Endodermal cell (in vitro differentiated cells): ENCODE measurements at places on chromosomes 3 and 15. TPM values are rescaled to one million over a fixed set of nuclear protein-coding genes. Genes with fewer than 3 reads are reported as not detected.

GRCh38 chr3:144556392-144556791 lies 584.8 kb downstream of the DIPK2A start:
- no peak for DNase-seq

GRCh38 chr3:179027326-179027900 lies 44.2 kb downstream of the ZMAT3 start:
- DNase-seq = no peak

DNA sequence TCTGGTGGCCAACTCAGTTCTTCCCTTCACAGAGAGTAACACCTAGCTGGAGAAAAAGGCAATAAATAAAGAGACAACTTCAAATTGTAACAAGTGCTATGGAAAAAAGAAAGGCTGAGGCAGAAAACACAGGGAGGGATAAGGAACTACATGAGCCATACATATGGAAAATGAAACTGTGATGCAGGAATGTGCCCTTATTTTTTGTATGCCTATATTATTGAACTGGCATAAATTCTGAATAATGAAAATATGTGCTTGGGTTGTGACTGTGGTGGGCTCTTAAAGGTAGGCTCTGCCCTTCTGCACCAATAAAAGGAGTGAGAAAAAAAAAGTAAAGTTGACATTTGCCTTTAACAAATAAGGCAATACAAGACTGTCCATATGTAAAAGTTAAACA lies 19.6 kb downstream of the FHIT start:
- no peak for DNase-seq

DNA sequence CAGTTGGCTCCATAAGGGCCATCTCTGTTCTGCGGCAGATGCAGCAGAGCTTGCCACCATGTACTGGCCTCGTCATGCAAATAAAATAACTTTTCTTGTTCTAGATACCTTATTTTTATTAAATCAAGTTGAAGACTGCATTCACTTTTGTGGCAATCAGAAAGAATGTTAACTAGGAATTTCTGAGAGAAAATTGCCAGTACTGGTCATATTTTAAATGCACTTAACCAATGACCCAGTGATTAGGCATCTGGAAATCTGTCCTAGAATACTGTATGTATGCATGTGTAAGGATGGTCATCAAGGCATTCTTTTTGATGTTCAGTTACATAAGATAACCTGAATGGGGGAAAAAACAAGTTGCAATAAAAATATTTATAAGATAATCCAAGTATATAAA lies 34.2 kb upstream of the CSPG5 start:
- no peak for DNase-seq

DNA sequence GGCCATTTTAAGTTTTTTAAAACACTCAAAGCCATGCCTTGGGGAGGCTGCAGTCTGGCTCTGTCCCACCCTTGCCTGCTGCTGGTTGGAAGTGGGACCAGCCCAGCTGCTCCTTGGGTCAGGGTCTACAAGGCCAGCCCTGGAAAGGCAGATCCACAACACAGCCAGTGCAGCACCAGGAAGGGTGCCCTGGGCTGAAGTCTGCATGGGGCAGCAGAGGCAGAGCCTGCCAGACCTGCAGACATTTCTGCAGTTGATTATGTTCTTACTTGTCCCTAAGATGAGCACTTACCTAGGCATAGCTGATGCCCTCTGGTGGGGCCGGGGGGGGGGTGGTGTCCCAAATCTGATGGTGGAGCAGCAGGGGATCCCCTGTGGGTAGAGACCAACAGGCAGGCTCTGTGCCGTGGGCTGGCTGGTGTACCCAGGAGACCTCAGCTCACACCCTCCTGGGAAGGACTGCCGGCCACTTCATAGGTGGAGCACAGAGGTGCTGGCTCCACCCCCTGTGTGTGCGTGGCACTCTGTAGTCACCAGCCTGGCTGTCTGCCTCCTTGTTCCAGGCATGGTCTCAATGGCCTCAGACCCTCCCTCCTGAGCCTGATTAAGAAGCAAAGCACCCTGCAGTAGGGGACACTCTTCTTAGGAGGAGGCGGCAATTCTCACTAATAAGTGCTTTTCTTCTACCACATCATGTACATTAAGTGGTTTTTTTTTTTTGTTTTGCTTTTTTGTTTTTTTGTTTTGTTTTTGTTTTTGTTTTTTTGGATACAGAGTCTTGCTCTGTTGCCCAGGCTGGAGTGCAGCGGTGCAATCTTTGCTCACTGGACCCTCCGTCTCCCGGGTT lies 97.4 kb upstream of the KLF13 start:
- peak; percentile 80 for DNase-seq

- DNase-seq = peak; percentile 62
These were observed 54.4 kb downstream of the ROPN1B start for GRCh38 chr3:126023390-126023789.

DNA sequence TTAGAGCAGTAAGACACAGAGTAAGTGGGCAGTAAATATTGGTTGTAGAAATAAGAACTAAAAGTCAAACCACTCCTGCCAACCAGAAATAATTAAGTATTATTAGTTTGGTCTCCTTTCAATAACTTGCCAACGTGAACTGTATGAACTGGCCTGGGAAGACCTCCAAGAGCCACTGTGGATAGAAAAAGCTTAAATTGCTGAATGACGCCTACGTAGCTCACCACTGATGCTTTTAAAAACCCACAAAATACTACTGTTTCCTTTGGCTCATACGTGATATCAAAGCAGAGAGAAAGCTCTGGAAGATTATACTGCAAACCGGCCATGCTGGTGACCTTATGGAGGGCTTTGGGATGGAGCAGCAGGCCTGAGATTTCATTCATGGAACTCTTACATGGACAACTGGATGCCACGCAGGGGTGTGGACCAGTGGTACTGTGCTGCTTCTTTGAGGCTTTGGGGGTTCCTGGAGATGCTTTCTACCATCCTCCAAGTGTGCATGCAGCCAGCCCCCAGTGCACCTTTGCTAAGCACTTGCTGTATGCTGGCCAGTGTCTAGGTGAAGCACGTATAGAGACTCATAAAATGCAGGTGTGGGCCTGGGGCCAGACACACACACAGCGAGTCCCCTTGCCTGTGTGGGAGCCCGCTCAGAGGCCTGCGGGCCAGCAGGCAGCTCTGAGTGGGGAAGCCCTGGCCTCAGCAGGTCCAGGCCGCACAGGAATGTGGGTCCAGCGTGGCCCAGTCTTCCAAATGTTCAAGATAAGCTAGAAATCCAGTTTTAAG lies 66.8 kb downstream of the ABTB1 start:
- no peak for DNase-seq

DNA sequence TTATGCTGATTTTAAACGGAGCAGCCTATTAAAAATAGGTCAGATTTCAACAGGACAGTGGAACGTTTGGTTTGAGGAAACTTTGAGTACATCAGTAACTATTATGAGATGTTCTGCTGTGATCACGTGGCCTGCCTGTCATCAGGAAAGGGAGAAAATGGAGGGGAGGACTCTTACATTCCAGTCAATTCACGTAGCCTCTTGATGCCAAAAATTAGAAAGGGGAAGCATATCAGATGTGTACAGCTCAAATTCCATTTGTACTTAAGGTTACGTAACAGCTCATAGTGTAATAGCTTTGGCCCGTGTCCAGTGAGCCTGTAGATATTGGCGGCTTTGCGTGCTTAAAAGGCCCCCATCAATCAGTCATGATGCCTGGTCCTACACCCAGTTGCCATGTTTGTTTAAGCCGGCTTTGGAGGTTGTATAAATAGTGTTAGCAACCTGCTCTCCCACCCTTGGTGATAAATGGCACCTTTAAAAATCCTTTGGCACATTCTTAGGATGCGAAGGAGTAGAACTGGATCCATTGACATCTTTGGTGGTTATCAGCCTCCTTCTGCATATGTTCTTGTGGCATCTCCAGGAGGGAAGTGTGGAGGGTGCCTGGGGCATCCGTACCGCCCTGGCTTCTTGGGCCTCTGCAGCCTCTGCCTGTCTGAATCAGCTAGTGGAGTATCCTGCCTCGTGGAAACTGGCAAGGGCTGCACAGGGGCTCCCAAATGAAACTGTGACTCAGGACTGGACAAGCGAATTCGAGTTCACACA lies 163.9 kb downstream of the THSD4 start:
- no peak for DNase-seq

DNA sequence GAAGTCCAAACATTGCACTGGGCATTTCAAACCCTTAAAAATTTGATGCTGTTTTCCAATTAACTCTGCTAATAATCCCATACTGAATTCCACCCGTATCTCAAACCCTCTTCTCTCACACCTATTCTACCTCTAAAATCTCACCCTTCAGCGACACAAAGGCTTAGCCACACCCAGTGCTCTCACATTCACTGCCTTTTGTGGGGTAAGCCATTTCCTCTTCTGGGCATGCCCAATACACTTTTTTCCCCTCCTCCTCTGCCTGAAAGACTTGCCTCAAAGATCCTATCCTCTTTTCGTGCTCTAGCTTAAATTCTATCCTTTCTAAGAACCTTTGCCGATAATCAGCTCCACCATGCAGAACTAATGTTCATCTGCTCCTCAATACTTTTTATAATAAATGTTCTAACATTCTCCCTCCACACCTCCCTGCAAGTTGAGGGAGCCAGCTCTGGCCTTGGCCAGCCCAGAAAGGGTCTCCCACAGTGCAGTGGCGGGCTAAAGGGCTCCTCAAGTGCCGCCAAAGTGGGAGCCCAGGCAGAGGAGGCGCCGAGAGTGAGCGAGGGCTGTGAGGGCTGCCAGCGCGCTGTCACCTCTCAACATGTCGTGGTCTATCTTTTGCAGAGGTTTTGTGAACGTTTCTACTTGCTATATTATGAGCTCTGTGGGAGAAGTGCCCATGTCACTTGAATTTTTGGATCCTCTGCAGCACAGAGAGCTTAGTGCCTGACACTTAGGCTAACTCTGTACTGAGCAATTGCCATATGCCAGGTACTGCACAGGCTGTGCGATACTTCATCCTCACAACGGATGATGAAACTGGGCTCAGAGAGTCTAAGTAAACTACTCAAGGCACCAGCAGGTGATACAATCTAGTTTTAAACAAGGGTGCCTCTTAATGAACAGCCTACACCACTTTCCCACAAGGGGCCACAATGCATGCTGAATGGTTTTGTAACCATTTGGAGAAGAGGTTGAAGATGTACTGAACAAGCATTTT lies 53.6 kb upstream of the BCL6 start:
- DNase-seq = no peak

GRCh38 chr3:37140899-37141541 lies 33.4 kb downstream of the LRRFIP2 start:
- no peak for DNase-seq

DNA sequence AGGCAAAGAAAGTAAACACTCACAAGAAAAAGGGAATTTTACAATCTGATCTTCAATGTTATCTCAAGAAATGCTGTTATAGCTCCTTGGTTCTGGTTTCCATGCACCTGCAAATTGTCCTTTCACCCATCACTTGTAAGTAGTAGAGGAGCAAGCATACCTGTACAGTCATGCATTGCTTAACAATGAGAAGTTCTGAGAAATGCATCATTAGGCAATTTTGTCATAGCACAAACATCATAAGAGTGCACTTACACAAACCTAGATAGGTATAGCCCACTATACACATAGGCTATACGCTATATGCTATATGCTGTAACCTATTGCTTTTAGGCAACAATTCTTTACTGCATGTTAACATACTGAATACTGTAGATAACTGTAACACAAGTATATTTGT lies 672.3 kb downstream of the FHIT start:
- DNase-seq = no peak

GRCh38 chr3:54755756-54756155 lies 172.1 kb downstream of the LRTM1 start:
- DNase-seq = no peak

VEPH1 gene
- total RNA-seq = 7.9 and 11.8 TPM in 2 replicates
